Activated T-cell treated with anti-CD3 and anti-CD28 coated beads for 1 hour (primary cell): ENCODE measurements at places on chromosomes 16 and 17.

DNA sequence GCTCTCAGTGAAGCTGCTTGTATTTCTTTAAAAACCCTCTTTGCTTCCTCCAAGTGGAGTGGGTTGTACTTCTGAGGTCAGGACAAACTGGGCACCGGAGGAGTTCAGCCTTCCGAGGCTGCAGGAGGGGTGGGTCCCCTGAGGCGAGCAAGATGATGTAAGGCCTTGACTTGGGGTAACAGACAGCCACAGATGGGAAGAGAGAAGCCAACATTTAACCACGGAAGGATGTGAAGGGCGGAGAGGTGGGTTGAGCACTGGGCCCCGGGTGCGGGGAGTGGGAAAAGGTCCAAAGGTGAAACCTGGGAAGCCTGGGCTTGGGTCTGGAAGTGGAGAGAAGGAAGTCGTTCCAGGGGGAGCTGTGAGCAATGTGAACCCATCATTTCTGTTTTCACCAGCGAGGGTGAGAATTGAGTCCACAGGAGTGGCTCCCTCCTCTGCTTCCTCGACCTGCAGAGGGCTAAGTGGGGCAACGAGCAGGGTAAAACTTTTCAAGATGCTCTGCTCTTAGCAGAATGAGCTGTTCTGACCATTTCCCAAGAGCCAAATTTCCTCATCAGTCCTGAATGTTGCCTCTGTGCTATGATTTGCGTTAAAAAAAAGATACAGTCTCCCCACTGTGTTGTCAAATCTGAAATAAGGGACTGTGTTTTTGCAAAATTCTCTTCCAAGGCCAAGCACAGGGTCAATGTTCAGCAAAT is 137.7 kb upstream of the CRHR1 start:
- no peak for DNase-seq

DNA sequence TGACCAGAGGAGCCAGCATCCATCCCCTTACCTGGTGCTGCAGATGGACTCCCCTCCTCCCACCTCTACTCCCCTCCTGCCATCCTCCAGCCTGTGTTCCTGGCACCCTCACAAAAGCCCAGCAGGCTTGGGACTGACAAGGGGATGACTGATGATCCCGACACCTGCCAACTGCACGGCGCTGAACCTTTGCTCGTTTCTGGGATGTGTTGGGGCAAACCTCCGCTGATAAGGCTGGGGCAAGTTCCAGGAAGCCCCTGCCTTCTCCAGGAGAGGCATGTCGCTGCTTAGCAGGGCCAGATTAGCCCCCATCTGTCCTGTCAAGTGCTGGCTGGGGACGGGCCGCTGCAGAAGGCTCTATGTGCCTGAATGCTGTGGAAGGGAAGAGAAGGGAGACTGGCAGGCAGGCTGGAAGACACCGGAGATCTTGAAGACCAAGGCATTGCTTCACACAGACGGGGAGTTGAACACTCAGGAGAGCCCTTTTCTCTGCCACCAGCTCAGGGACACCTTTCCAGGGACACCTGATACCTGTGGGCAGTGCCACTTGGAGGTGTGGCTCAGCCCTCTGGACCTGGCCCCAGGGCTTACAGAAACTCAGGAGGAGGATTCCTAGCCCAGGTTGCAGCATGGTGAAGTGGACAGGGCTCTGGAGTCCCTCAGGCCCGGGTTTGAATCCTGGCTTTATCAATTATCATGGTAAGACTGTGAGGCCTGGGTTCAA is 973 bp upstream of the KRT15 start:
- DNase-seq = no peak

DNA sequence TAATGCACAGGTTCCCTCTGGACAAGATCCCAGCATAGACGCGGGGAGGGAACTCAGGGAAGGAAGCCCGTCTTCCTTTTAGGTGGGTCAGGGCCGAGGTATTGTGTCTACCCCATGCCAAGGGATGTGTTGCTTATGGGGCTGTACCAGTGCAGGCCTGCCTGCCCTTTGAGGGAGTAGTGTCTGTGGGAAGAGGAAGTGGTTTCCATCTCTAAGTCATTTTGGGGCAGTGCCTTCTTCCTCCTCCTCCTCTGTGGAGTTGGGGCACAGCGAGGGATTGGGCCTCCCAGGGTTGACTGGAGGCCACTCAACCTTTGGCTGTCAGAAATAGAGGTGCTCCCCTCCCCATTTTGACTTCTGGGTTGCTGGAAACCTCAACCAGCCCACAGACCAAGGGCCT is 26.5 kb downstream of the GJD3 start:
- no peak for DNase-seq

DNA sequence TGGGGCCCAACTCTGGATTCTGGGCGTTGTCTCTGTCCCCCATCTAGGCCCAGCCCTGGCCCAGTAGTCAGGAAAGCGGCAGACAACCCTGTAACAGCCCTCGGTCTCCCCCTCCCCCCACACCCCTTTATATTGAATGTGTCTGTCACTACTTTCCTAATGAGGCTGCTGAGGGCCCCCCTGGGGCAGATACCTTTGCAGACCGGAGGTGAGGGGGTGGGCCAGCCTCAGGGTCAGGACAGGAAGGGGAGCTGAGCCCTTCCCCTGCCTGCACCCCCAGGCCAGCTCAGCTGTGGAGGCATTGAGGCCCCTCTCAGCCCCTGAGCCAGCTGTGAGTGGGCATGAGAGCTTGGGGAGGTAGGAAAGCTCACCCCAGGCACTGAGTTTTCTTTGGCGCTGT is 17.1 kb downstream of the RAI1 start:
- no peak for DNase-seq

- DNase-seq = no peak
Observed at GRCh38 chr17:68289936-68290267, 1.0 kb downstream of the SLC16A6 start.

DNA sequence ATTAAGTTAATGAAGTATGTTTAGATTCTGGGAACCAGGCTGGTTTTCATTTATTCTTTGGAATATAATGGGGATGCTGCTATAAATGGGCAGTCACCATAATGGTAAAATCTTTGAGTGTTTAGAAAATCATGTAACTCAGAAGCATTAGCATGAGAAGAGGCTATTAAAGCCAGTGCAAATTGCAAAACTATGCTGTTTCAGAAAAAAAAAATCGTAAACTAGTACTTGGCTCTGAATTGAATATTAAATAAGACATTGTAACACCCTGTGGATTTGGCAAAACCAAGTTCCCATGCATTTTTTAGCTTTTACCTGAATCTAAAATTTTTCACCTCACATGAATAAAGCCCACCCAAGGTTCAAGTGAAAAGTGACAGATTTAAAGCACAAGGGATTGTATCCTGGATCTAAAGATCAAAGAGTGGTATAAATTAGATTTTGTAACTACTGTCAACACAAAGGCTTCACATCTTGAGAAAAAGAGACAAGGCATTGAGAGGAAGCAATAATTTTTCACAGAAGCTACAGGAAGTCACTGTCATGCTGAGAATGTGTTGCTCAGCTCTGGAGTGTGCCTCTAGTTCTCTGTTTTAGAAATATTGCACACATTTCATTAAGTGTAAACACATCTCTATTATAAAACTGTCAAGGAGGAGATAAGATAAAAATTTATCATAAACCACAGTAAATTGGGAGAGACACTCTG is 142.2 kb downstream of the ABCA8 start:
- no peak for DNase-seq

DNA sequence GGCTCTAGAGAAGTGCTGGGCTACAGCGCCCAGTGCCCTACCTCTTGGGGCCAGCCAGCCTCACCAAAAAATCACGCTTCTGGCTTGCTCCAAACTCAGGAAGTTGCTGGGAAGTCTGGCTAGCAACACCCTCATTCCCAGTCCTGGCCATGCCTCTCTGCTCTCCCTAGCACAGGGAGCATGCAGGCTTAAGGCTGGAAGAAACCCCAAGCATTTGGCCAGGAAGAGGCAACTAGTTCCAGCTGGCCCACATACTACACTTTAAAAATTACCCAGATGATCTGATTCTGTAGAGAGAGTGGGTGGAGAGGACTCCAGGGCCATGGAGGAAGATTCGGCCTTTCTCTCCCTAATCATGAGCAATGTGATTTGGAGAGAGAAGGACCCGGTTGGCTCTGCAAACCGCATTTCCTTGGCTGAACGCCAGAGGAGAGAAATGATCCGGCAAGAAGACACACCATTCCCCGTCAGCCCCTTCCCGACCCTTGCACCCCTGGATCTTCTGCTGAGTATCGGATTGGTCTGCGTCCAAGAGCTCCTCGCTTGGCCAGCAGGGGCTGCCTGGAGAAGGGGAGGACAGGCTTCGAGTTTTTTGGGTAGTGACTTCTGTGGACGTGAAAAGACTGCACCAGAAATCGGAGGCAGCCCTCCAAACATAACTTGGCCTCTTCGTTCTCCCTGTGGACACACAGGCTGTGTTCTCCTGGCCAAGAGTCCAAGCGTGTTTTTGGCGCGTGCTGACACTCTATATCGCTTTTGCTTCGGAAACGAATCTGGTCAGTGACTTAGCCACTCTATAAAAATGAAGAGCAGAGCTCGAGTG is 406.3 kb downstream of the WWOX start:
- no peak for DNase-seq

DNA sequence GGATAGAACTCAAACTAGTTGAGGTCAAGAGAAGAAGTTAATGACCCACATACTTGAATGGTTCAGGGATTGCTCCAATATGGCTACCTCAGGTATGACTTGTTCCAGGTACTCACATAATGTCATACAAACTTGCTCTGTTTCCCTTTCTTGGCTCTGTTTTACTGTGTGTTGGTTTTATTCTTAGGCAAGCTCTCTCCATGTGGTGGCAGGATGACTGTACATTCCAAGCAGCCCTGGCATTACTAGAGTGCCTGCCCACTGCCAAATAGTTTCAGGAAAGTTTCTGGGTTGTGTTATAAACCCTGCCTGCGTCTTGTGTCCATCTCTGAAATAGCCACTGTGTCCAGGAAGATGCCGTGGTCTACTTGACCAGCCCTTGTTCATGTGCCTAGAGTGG is 476.8 kb downstream of the SHISA9 start:
- no peak for DNase-seq

GRCh38 chr16:65788434-65789140 is 577.9 kb upstream of the CDH5 start:
- no peak for DNase-seq

DNA sequence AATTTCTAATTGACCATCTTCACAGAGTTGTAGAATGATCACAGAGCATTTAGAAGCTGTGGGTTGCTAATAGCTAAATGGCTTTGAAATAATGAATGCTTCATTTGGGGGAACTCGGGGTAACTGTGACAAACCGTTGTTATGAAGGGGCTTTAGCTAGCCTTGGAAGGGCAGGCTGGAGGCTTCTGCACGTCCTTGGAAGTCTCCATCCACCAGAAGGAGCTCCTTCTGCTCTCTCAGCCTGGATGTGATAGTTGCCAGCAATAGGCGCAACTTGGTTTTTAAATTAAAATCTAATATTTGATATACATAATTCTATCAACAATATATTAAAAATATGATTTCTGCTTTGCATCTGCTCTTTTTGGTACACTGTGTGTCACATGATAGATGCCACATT is 200.5 kb downstream of the RPTOR start:
- DNase-seq = no peak

GRCh38 chr17:75909812-75910274 is 5.2 kb upstream of the MRPL38 start:
- no peak for DNase-seq

GRCh38 chr17:50908140-50908859 is 42.1 kb upstream of the TOB1 start:
- DNase-seq = no peak

- no peak for DNase-seq
Observed at GRCh38 chr17:75828076-75828400, 16.2 kb downstream of the UNC13D start.

DNA sequence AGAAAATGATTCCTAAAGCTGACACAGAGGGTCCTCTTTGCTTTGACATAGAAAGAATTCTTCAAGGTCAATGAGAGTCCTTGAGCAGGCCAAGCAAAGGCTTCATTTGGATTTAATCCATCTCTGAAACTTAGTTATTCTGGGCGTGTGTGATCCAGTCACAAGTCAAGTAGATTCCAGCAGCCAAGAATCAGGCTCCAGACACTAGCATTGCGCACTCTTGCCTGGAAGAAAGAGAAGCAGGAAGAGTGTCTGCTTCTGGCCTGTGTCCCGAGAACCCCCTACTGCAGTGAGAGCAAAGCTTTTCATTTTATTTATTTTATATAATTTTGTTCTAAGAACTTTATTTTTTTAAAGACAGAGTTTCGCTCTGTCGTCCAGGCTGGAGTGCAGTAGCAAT is 88.2 kb upstream of the CACNG5 start:
- DNase-seq = no peak

DNA sequence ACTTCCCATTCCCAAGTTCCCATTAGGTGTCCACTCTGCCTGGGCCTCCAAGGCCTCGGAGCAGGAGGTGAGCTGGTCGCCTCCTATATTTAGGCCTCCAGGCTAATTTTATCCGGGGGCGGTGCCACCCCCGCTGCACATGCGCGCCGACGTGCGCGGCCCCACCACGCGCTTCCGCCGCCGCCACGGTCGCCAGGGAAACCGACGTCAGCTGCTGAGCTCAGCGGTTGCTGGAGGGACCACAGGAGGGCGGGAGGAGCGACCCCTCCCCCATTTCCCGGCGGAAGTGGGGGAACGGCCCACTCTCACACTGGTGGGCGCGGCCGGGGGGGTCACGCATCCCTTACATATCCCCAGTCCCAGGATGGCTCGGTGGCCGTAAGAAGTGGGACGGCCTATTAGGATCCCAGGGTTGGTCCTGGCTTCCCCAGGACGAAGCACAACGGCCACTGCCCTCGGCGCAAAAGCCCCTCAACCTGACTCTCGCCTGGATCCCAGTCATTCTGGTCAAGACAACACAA is 1.0 kb downstream of the PER1 start:
- peak; percentile 80 for DNase-seq

DNA sequence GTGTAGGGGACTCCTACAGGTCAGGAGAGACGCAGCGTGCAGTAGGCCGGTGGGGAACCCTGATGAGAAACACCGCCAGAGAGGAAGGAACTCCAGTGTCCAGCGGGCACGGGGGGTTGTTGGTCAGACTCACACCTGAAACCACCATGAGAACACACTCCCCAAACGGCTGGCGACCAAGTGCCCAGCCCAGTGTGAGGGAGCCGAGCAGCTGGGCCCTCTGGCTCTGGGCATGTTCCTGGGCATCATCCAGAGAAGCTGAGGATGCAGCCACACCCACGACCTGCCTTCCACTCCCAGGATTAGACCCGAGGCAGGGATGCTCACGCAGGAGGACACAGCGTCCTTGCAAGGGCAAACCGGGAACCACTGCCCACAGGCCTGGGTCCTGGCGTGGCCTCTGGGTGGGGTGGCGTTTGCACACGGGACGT is 108.3 kb upstream of the ZNF750 start:
- DNase-seq = no peak

DNA sequence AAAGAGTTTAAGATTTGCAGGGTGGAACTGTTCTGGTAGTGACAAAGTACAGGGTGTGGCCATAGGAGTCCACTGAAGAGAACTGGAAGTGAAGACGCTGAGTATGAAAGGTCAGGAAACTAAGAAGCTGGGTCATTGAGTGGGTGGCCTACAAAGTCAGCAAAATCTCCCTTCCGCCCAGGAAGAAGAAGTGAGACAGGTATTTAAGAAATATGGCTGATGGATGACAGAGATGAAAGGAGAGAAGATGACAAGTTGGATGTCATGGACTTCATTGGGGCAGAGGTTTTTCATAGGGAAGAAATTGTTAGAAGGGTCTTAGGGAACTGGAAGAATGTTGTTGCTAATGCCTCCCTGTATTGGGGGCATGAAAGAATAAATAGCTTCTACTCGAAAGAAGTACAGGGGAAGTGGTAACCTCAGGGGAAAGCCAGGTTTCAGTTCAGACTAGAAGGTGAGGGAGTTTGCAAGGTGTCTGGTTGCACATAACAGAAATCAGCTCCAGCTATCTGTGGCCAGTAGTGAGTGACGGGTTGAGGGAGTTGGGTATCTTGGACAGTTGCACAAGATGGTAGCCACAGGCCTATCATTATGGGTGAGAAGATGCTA is 33.6 kb upstream of the MED13 start:
- DNase-seq = no peak
